ENCODE measurements at places on chromosomes 2 and 18.

- DNase-seq = no peak
Measured at GRCh38 chr2:230921806-230922595, 3.0 kb downstream of the GPR55 start.

- DNase-seq = no peak
Measured at GRCh38 chr2:203376173-203376572, 48.0 kb downstream of the ABI2 start.

GRCh38 chr2:43749583-43749982 is 24.3 kb upstream of the DYNC2LI1 start:
- DNase-seq = no peak

DNA sequence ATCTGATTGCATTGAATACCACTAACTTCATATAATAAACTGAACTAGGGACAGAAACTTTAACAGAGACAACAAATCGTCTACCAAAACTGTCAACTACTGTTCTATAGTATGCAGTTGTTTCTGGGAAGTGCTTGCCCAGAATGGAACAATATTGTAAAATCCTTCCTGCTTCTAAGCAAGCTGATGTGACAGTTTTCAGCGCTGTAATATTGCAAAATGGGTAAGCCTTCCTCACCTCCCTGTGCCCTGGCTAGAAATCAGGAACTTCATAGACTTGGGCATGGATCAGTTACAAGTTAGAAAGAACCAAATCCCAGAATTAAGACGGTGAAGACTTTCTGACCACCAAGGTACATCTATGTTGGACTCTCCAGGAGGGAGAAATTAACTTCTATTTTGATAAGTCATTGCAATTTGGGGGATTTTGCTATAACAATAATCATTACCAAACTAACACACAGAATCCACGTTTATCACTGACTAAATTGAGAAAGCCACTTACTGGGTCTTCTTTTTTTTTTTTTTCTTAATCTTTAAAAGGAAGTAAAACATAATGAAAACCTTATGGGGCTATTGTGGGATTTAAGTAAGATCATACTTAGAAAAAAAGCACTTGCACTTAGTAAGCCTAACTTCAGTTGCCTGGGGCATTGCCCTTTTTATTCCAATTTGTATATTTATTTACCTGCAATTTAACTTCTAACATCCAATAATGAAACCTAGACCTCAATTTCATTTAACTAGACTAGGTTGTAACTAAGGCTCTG is 261.5 kb downstream of the TRIB2 start:
- no peak for DNase-seq

DNA sequence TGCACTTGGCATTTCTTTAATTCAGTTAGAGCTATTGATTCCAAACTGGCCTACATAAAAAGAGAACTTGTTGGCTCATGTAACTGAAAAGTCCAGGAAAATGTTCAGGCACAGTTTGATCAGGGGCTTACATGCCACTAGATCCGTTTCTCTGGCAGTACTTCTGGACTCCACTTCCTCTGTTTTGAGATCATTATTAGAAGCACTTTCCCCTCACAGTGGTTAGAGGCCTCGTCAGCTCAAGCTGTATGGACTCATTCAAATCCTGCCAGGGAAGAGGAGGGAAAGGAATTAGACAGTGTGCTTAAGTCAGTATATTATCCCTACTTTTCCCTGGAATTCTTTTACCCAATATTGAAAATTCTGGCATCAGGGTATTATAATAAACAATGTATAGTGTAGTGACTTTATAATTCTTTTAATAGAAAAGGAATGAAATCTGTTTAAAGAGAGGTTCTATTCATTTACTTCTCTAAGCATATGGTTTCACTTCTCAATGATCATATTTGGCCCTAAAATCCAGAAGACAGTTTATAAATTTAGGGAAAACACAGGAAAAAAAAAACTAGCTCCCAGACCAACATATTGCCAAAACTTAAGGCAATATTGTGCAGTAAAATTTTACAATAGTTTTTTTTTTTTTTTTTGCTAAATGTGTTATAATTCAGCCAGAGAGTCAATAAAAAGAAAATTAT is 92.0 kb downstream of the ARMC9 start:
- DNase-seq = no peak
